ENCODE measurements at places on chromosomes 6 and 20.

GRCh38 chr6:87897663-87898062 is 150.0 kb upstream of the SPACA1 start:
- DNase-seq, result no peak

GRCh38 chr20:19601126-19601810 is 156.8 kb upstream of the RIN2 start:
- DNase-seq, result no peak

DNA sequence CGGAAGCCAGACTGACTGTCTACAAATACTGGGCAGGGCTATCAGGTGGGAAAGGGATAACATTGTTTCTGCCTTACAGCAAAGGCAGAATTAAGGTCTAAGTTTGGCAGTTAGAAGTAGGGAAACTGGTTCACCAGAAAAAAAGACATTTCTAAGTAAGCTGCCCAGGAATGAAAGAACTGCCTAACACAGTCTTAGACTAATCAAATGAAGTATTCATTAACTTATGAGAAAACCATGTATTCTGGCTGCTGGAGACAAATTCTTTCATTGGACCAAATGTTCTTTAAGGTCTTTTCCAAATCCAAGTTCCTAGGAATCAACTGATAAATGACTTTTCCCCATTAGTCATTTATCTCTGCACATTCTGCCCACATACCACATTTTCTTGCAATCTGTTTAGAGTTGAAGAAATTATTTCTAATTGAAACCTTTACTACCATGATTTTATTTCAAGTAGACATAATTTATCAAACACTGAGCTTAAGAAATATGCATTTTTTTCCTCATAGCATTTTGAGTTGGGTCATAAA is 120.3 kb upstream of the OGFRL1 start:
- DNase-seq, result no peak

- no peak for DNase-seq
Observed at GRCh38 chr6:41577356-41578216, 31.4 kb downstream of the FOXP4 start.

DNA sequence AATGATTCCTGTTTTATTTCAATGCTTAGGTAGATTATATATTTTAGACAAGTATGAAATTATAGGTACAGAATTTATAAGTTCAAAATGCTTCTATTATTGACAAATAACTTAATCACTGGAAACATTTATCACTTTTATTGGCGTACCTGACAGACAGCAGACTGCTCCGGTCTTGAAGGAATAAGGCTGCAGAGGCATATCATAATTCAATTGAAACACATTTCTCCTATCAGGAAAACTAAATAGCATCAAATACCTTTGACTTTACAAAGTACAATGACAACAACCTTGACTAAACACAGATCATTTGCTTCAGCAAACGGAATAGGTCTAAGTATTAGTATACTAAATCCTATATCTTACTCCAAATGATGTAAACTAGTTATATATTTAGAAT is 91.3 kb downstream of the GRIK2 start:
- DNase-seq, result no peak

DNA sequence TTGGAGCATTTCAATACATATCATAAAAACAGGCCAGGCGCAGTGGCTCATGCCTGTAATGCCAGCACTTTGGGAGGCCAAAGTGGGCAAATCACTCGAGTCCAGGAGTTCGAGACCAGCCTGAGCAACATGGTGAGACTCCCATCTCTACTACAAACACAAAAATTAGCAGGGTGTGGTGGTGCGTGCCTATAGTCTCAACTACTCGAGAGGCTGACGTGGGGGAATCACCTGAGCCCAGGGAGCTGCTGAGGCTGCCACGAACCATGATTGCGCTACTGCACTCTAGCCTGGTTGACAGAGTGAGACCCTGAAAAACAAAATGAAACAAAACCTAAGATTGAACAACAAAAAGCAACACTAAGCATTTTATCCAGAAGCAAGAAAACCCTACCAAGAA is 47.2 kb downstream of the BACH2 start:
- DNase-seq, result no peak

GRCh38 chr6:47235421-47235820 is 74.3 kb downstream of the TNFRSF21 start:
- no peak for DNase-seq

DNA sequence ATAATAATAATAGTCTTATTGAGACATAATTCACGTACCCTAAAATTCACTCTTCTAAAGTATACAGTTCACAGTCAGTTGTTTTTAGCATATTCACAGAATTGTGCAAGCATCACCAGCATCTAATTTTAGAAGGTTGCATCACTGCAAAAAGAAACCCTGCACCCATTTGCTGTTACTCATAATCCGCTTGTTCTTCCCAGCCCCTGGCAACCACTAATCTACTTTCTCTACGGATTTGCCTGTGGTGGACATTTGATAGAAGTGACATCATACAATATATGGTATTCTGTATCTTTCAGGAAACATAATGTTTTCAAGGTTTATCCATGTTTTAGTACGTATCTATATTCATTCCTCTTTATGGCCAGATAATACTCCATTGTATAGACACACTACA is 41.5 kb upstream of the FAM184A start:
- no peak for DNase-seq

GRCh38 chr6:143934867-143935266 is 70.6 kb downstream of the ZC2HC1B start:
- no peak for DNase-seq

DNA sequence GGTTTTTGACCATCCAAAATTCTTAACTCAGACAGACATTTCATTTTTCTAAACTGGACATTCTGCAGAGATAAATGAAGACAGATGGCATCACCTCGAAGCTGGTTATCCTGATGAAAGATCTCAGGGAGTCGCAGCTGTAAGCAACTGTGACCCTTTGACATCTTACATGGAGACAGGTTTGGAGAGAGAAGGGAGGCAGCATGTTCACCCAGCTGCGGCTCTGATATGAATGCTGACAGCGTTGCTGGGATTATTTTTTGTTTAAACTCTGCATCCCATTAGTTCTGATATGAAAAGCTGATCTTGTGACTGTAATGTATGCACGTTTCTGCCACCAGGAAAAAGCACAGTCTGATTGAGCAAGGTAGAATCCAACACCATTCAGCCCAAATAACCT is 89.4 kb downstream of the C6orf118 start:
- DNase-seq, result no peak

GRCh38 chr20:37968841-37969401 is 64.3 kb downstream of the TTI1 start:
- no peak for DNase-seq

DNA sequence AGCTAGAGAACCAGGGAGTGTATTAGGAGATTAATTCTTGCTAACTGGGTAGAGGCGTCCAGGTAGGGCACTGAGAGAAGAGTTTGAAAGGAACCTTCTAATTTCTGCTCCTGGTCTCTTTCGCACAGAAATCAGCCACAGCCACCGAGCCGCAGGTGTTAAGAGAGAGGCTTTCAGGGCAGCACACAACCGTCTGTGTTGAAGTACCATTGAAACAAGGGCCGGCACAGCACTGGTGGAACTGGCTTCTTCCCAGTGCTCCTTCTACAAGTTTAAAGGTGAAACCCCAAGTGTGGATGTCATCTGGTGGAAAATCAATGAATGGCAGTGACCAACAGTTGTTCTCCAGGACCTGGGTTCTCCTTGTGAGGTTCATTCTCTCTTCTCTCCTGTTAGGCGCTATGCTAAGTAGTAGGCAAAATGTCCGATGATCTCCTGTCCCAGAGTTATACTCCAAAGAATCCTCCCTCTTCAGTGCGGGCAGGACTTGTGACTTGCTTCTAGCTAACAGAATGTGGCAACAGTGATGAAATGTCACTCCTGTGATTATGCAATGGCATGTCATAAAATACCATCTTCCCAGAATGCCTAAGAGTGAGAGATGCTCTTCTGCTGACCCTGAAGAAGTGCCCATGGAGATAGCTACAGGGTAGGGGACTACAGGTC is 15.0 kb upstream of the RIN2 start:
- DNase-seq, result no peak

DNA sequence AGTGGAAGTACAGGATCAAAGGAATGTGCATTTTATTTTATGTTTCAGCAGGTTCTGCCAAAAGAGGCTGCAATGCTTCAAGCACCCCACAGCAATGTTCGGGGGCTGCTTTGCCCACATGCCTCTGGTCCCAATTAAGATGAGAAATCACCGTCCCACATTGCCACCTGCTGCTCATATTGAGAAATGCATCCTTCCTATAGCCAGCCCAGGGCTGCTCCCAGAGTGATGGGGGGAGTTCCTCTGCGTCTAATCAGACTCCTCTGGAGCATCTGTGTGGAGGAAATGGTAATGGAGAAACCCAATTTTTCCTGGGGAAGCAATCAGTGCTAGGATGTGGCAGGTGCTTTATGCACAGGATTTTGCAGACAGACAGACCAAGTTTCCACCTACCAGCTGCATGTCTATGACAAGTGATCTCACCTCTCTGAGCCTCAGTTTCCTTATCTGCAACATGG is 33.7 kb downstream of the PTGIS start:
- peak; percentile 17 for DNase-seq

GRCh38 chr6:101150226-101150625 is 243.3 kb upstream of the GRIK2 start:
- no peak for DNase-seq

GRCh38 chr6:6406715-6407070 is 86.2 kb upstream of the F13A1 start:
- DNase-seq, result no peak

DNA sequence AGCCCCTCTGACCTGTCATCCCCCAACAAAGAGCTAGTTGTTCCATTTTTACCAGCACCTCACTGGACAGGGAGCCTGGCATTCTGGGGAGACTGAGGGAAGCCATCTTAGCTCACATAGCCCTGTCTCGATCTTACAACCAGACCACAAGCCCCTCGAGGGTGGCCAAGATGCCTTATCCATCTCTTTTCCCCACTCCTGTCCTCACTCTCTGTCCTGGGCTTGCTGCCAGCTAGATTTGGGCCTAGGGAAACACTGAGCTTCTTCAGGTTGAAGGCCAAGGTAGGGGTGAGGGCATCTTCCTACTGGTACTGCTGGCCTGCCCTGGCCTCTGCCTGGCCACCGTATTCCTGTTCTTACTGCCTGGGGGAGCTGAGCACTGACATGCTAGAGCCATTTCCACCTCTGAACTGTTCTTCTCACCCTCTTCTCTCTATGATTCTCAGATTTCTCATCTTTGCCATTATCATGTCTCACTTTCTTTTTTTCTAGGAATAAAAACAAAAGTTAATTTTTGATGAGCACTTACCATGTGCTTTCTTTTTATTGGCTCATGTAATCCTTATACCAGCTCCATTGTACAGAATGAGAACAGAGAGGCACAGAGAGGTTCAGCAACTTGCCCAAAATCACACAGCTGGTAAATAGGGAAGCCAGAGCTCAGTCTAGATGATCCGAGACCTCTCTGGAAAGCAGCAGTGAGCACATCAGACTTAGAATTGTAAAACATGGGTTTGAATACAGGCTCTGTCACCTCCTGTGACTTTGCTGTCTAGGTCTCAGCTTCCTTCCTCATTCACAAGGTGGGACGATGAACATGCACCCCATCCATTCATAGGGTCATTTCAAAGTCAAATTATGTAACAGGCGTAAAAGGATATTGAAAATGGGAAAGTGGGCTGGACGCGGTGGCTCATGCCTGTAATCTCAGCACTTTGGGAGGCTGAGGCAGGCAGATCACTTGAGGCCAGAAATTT is 28.7 kb downstream of the FGD2 start:
- DNase-seq, result no peak

- DNase-seq, result no peak
Observed at GRCh38 chr20:38435555-38435939, 419 bp upstream of the SNHG17 start.

GRCh38 chr6:107523054-107523791 is 33.3 kb downstream of the SOBP start:
- DNase-seq, result no peak

DNA sequence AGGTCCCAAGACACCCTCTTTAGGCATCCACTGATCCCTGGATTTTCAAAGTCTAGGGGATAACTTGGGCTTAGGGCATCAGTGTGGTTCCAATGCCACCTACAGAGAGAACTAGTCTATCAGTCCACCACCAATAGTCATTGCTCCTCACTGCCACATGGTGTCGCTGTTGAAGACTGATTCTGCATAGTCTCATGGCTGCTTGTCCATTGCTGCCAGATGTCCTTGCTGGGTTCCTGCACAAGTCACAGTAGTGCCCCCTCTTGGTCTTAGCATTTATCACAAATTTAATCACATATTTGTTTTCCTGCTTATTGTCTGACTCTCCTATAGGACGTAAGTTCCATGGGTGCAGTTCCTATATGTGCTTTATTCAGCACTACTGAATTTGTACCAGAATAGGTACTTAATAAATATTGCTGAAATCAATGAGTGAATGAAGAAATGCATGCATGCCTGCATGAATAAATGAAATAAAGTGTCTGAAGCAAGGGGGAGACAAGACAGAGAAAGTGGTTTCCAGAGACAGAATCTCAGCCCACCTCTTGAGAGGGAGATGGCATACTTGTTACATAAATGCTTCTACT is 45.9 kb upstream of the RALY start:
- DNase-seq, result no peak

GRCh38 chr6:169263374-169263773 is 9.7 kb upstream of the THBS2 start:
- no peak for DNase-seq

- DNase-seq, result no peak
Observed at GRCh38 chr20:50098259-50098658, 14.7 kb downstream of the UBE2V1 start.

GRCh38 chr6:116737004-116737403 is 28.5 kb downstream of the FAM162B start:
- no peak for DNase-seq

- no peak for DNase-seq
Observed at GRCh38 chr6:153949616-153950015, 89.4 kb upstream of the OPRM1 start.

- DNase-seq, result no peak
Observed at GRCh38 chr6:113723182-113723581, 134.0 kb upstream of the MARCKS start.

DNA sequence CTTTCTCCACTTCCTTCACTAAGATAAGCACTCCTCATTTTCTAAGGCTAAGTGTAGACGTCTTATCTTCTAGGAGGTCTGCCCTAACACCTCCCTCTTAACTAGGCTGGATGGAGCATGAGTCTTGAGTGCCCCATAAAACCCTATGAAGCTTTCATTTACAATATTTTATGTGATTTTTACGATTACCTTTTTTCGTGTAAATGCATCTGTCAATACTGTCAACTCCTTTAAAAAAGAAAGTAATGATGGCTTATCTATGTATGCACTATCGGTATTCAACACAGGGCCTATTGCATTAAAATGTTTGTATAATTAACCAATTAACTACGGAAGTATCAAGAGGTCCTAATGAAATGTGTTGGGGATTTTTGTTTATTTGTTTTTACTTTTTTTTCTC is 156.0 kb upstream of the FAM83B start:
- DNase-seq, result no peak

DNA sequence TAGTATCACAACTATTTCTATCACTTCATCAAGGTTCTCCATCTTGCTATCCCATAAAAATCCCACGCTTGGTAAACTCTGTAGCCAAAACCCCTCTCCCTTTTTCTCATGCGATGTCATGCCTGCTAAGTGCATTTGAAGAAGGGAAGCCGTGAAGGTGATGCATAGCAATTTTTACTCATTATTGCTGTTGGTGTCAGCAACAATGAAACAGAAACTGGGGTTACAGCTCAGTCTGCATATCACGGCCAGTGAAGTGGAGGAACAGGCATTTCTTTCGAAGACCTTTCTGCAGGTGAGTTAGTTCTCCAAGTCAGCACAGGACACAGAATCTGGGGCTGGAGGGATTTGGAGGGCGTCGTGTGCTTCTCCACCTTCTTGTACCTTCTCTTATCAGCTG is 5.8 kb downstream of the UNC93A start:
- DNase-seq, result no peak

GRCh38 chr20:39822667-39823066 is 860.5 kb downstream of the DHX35 start:
- no peak for DNase-seq
